D721Med (cell line): ENCODE measurements at places on chromosomes 6 and 20.

DNA sequence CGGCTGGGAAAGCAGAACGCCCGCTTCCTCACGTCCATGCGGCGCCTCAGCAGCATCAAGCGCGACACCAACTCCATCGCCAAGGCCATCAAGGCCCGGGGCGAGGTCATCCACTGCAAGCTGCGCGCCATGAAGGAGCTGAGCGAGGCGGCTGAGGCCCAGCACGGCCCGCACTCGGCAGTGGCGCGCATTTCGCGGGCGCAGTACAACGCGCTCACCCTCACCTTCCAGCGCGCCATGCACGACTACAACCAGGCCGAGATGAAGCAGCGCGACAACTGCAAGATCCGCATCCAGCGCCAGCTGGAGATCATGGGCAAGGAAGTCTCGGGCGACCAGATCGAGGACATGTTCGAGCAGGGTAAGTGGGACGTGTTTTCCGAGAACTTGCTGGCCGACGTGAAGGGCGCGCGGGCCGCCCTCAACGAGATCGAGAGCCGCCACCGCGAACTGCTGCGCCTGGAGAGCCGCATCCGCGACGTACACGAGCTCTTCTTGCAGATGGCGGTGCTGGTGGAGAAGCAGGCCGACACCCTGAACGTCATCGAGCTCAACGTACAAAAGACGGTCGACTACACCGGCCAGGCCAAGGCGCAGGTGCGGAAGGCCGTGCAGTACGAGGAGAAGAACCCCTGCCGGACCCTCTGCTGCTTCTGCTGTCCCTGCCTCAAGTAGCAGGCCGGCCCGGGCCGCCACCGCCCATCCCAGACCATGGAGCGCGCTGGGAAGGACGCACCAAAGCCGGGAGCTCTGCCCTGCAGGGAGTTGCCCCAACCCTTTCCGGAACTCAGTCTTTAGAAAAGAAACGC, 36.7 kb downstream of the STX11 start:
- DNase-seq, result no peak

GRCh38 chr6:107121266-107121665, 6.0 kb upstream of the BEND3 start:
- DNase-seq, result no peak

- DNase-seq, result no peak
Measured at GRCh38 chr20:36154700-36155628, at the start of gene EPB41L1. Gene EPB41L1, plus strand, starts transcription at chr20:36154740. Its CDS starts 19,038 bp downstream, at chr20:36173778.

DNA sequence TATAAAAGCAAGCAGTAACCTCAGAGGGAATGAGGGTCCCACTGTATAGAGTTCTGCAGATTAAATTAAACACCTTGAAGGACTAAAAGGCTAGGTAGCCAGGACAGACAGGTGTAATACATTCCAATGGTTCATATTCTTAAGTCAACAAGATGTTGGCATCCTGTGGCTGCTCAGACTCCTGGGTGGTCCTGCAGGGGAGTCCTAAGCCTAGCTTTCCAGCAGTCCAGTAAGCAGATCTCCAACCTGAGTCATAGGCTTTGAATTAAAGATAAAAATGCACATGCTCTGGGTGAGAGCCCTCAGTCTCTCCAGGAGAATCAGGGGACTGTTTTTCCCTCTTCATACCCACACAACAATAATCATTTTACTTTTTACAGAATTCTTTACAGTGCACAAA, 307.3 kb upstream of the SUPT3H start:
- DNase-seq, result no peak

- peak; percentile 37 for DNase-seq
Measured at GRCh38 chr6:37807656-37808055, 11.9 kb upstream of the ZFAND3 start.

DNA sequence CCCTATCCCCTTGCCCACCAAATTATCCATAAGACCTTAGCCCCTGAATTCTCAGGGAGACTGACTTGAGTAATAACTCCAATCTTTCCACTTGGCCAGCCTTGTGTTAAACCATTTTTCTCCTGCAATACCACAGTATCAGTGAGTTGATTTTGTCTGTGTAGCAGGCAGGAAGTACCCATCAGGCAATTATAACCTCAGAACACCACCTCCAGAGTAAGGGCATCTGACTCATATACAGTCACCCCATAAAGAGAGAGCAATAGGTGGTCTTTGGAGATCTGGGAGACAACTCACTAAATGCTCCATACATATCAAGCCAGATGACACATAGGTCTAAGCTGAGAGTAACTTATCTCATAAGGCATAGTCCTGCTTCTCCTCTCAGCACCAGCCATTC, 83.7 kb downstream of the FILIP1 start:
- no peak for DNase-seq

DNA sequence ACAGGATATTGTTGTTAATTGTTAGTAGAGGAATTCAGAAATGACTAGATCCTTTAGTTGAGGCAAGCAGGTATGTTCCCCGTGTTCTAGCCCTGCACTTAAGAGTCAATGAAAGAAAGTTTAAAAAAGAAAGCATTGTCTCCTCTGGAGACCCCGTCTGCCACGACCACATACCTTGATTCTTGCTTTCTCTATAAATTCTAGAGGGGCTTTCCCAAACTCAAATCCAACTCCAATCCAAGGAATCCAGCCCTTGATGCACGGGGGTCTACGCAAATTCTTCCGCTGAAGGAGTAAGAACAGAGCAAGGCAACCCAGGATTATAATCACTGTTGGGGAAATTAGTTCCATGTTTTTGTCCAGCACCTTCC, 401 bp downstream of the CYP39A1 start:
- DNase-seq, result no peak

DNA sequence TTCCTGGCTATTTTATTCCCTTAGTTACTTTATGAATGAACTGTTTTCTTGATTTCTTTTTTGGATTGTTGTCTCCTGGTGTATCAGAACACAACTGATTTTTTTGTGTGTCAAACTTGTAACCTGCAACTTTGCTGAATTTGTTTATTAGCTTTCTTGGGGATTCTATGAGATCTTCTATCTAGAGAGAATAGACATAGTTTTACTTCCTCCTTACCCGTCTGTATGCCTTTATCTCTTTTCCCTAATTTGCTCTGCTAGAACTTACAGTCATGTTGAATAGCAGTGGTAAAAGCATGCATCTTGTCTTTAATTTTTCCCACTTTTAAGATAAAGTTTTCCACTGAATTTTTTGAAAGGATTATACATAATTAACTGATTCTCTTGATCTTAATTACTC, 13.2 kb downstream of the RNF146 start:
- no peak for DNase-seq

DNA sequence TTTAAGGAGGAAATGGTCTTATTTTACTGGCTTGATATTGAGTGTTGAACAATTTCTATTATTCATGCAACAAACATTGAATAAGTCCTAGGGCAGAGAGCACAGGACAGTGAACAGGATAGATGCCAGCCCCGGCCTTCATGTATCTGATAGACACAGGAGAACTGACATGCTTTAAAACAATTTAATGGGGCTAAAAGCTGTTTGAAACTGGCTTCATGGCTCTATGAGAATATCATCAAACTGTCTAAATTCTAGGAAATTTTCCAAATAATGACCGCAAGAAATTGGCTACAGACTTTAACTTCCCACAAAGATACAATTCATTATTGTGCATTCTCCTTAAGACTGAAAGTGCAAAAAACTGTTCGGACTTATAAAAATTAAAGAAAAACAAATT, 69.0 kb downstream of the ID4 start:
- DNase-seq, result no peak

- no peak for DNase-seq
Measured at GRCh38 chr6:158849899-158850806, 31.0 kb upstream of the EZR start.

GRCh38 chr6:155887421-155887820, 431.8 kb upstream of the NOX3 start:
- DNase-seq, result no peak

DNA sequence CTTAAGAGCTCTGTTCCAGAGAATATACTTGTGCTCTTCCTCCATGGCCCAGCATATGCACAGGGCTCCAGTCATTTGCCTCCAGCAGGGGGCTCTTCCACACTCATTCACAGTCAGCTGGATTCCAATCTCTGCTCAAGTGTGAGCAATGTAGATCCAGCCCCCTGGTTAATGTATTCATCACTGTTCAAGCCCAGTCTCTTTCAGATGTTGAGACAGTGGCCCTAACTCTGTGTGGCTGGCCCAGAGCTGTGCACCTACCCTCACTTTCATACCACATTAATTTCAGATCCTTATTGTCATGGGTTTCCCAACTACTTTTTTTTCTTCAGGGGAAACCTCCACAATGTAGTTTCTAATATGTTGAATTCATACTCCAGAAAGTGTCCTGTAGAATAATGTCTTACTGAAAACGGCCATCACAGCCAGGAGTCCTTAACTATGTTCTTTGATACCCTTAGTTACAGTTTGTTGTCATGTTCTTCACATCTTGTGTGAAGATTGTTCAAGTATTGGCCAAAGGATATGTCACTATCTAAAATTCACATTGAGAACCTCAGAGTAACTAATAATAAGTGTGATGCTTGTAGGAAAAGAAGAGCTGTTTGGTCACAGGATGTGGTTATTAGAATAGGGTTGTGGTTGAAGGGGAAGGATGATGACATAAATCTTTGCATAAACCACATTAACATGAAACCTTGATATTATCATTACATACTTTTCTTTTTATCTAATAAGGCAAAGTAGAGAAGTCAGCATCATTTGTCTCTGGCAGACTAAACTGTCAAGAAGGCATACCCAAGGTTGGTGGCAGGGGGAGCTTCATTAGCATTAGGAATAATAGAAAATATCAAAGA, 14.4 kb upstream of the HLA-DQA1 start:
- DNase-seq, result no peak

GRCh38 chr6:31426395-31427354, 23.3 kb downstream of the MICA start:
- DNase-seq, result no peak

GRCh38 chr6:52976591-52977035, 18.5 kb downstream of the GSTA4 start:
- no peak for DNase-seq

DNA sequence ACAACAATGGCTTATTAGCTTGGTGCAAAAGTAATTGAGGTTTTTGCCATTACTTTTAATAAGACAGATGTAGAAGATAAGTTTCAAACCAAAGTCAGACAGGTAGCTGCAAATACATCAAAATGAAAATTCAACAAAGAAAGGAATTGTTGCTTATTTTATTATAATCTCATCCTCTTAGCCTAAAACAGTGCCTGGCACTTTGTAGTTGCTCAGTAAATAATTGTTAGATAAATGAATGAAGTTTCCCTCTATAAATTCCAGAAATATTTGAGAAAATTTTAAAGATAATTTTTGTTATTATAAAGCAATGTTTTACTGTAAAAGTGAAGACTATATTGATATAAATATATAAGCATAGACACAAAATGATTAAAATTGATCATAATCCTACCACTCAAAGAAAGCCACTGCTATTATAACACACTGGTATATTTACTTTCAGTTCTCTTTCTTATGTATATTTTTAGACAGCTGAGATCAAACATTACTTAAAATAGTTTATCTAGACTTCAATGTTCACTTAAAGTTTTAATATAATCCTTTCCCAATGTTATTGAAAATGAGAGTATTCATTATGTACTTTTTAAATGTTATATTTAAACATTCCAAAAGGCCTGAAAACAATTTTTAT, 42.5 kb downstream of the SESN1 start:
- DNase-seq, result no peak

DNA sequence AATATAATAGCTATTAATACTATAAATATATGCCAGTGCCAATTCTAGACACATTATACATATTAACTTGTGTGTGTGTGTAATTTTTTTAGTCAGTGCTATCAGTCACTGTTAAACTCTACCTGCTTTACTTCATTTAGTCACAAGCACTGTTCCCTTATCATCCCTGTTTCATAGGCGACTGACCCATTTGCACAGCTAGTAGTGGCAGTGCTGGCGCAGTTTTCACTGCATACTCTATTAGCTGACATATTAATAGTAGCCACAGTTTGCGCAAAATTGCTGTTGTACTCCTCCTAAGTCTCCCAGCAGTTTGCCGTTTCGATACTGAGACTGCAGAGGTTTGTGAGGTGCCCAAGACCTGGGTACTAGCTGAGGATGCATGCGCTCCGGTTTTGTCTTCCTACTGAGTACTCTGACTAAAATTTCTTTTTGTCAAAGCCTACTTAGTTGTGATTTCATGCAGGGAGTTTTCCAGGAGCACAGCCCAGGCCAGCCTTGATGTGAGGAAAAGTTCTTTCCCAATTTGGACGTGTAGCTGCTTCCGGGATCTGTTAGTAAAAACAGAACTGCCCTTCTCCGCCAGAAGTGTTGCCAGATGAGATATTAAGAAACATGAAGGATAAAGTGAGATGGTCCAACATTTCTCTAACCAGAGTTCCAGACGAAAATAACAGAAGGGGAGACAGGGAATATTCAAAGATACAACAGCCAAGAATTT, 5.6 kb downstream of the BAG2 start:
- DNase-seq, result no peak

DNA sequence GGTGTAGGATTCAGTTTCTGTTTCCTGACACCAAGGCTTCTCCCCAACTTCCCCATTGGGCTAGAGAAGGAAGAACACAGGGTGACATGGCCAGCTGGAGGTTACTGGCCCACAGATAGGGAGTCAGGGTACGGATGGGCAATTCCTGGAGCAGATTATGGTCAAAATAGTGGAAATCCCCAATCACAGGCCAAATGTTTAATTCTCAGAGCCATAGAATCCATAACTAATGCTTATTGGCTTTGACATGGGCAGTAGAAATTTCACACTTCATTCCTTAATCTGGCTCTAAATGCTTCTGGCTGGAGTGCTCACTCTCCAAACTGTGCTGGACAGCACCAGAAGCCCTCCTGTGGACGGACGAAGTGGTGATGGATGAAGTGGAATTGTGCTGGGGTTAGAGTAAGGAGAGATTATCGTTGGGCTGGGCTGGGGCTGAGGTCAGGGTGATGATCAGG, 887 bp downstream of the SIGLEC1 start:
- DNase-seq, result no peak

GRCh38 chr6:157869673-157870302, 46.7 kb downstream of the SNX9 start:
- DNase-seq, result no peak

DNA sequence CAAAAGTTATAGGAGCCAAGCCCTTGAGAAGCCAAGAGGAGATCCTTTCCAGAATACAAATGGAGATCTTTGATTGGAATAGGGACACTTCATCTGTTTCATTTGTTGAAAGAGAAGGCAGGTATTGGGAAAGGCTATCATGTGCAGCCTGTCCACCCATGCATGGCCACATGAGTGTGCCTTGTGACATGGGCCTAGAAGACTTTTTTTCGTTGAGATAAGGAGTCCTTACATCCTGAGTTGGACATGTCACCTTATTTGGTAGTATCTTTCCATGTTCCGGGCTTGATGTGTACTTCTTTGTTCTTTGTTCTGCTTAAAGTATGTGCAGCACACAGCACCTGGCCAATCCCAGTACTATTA, 42.1 kb upstream of the SYNCRIP start:
- DNase-seq, result no peak

DNA sequence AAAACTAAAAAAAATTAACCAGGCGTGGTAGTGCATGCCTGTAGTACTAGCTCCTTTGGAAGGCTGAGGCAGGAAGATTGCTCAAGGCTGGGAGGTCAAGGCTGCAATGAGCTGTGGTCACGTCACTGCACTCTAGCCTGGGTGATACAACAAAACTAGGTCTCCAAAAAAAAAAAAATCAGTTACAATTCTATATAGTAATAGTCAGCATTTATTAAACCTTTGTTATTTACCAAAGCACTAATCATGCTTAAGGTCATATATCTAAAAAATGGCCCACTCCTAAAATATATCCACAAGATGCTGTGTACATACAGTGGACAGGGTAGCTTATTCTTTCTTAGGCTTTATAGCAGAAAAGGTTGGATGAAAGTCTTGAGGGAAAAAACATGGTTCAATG, 152.4 kb downstream of the TFAP2A start:
- DNase-seq, result no peak

- DNase-seq, result no peak
Measured at GRCh38 chr6:128238225-128238624, 282.2 kb downstream of the PTPRK start.

GRCh38 chr20:15890407-15890982, 682.8 kb downstream of the KIF16B start:
- no peak for DNase-seq
